Cerebellar nuclear complex (tissue), 1 donor: ENCODE measurements at places on chromosomes 2 and 18.

GRCh38 chr2:233421091-233421816 is 67.0 kb downstream of the DGKD start:
- DNase-seq, result no peak

DNA sequence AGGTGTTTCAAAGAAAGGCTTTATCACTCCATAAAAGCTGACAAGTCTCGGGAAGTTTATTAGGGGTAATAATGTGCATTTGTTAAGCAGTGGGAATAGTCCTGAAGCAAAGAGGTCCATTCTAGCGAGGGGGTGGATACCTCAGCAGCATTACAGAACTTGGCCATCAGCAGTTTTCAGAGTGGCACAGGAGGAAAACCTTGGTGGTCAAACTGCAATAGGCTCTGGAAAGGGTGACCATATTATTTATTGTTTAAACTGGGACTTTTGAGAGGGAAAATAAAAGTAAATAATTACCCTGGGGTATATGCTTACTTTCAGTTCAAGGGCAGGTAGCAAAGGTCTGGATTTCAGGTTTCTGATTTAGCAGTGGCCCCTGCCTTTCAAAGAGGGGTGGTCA is 115.5 kb upstream of the KLHL14 start:
- DNase-seq, result no peak

DNA sequence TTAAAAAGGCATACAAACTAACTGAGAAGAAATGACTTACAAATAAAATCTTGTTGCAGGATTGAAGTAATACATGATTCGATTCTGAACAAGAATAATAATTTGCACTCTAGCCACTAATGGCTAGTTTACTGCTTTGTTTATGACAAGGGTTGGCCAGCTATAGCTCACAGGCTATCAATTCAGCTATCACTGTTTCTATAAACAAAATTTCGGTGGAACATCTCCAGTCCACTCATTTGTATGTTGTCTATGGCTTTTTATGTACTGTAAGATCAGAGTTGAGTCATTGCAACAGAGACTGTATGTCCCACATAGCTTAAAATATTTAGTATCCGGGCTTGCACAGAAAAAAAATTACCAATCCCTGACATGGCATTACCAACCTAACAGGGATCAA is 543.7 kb upstream of the CNTNAP5 start:
- DNase-seq, result no peak

GRCh38 chr18:48828691-48829442 is 121.9 kb downstream of the SMAD7 start:
- DNase-seq, result no peak

DNA sequence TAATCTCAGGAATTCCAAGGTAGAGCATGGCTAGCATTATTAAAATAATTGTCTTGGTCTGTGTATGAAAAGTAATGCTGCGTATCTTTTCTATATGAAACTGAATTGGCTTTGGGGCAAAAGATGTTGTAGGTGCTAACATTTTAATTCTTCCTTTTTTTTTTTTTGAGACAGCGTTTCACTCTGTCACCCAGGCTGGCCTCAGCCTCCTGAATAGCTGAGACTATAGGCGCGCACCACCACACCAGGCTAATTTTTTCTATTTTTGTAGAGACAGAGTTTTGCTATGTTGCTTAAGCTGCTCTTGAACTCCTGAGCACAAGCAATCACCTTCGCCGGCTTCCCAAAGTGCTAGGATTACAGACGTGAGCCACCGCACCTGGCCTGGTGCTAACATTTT is 172.6 kb upstream of the STON1 start:
- no peak for DNase-seq

DNA sequence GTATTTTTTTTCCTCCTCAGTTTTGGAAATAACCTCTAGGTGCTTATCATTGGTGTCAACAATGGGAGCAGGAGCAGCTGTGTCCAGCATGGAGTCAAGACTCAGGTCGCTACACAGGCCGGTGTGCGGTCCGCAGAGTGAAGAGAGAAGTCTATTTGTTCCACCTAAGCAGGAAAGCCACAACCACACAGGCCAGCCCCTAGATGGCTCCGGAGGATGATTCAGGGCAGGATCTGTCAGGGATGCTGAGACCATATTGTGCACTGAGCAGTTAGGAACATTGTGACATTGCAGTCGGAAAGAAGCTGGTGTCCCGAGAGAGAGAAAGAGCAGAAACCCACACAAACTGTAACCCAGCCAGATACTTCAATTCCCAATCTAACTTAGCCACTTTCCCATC is 136.9 kb downstream of the GAREM1 start:
- DNase-seq, result peak; percentile 37

DNA sequence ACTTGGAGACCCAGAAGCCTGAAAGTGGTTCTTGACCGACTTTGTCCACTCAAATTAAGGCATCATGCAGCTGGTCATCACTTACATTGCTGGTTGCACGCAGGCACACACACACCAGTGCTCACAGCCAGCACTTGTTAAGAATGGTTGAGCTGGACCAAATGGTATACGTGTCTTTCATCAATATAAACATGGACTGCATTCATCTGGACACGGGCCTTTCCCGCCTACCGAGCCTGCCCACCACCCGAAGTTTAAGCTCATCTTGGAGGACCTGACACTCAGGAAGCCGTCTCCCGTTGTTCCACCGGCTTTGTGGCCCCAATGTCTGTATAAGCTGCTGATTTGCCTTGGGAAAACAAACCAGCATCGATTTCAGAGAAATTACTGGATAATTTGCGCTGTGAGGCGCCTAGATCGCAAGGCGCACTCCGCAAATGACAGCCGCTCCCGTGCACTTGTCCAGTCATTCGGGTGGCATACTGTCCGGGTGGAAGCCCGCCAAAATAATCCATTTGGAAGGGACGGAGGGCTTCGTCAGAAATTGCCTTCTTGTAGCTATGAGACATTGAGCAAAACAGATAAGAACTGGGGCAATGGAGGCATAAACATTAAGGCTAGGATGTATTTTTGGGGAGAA is 40.1 kb upstream of the AKAIN1 start:
- no peak for DNase-seq

DNA sequence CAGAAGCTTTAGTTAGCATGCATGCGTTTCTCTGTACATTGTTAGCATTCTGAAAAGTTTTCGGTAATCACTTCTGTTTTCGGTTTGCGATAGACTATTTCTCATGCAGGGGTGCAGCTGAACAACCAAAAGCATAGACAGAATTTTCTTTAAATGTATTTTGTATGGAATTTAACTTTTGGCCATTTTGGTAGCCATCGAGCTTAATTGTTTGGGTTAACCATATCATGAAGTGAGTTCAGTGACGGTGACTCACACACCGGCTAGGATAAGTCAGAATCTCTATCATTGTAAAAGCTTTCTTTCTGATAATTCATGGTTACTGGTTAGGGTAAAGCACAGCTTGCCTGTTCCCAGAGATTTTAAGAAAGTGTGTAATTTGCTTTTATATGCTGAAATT is 107.2 kb downstream of the CD226 start:
- DNase-seq, result no peak

DNA sequence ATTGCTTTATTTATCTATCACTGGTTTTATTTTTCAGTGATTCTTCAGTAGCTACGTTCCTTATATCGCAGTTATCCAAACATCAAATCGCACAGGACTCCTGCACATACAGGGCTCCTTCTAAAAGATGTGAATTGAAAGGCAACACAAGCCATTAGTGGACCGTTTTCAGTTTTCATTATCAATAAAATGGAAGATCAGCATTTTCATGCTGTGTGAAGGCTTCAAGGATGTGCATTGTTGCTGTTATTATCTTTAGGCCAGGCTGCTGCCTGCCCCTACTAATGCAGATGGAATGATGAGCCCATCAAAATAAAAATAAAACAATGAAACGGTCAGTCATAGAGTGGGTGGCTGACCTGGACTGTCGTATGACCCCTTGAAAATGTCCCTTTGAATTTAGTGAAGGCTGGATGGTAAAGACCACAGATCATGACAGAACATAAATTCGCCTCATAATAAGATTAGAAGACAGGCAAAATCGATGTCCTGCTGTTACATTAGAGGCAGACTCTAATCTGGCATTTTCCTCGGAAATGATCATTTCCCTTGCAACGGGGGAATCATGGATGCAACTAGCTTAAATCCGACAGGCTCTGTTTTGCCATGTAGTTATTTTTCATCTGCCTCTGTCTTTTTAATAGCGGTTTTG is 32.9 kb downstream of the ITGB6 start:
- no peak for DNase-seq

DNA sequence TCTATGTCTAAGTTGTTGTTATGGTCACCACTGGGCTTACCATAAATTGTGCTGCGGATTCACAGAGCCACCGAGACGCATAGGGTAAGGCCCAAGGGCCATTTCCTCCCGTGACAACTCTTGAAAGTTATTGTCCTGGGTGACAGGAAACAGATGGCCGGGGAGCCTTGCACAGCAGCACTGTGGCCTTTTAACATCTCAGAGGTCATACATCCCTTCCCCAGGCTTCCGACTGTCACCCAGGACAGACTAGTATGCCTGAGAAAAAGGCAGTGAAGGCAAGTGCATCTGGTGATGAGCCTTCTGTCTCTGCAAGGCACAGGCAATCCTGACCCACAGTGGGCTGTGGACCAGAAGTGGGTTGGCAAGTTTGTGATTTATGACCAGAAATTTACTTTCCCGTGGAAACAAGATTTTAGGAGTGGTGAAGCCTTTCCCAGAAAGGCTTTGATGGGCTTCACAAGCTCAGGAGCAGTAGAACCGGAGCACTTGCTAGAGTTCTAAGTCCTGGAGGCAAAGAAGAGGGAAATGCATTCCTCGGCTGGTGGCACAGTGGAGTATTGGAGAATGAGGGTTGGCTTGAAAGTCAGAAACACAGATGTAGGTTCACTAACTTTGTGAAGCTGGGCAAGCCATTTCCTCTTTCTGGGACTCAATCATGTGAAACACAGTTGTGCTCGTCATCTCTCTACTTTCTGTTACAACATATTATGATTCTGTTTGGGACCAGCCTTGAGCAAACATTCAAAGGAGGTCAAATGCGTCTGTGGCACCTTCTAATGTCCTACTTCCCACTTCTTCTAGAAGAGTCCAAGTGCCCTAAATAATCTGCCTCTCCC is 2.0 kb upstream of the CAPN14 start:
- DNase-seq, result no peak

GRCh38 chr2:23669413-23670244 is 257.3 kb downstream of the ATAD2B start:
- no peak for DNase-seq

DNA sequence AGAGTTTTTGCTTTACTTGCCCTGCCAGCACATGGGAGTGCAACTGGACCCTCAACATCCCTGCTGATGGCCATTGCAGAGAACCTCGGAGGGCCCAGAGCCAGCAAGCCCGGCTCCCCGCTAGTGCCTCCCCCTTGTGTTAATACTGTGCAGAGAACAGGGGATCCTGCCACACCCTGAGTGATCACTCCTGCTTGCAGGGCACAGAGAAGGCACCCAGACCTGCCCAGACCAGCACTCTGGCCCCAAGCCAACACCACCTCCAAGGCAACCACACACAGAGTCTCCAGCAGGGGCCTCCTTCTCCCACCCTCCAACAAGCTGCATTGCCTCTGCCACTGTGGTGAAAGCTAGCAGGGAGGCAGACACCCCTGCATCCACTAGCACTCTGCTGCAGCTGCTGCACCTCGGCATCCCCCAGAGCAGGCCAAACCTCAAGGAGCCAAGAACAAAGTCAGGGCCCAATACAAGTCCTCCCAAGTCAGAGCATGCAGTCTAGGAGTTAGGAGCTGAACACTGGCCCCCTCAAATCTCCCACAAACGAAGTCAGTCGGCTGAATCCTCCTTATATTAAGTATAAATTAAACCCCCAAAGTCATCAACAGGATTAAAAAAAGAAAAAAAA is 157.7 kb downstream of the CCDC178 start:
- DNase-seq, result no peak

- no peak for DNase-seq
These were observed 175.2 kb upstream of the HDAC4 start for GRCh38 chr2:239575931-239576445.

DNA sequence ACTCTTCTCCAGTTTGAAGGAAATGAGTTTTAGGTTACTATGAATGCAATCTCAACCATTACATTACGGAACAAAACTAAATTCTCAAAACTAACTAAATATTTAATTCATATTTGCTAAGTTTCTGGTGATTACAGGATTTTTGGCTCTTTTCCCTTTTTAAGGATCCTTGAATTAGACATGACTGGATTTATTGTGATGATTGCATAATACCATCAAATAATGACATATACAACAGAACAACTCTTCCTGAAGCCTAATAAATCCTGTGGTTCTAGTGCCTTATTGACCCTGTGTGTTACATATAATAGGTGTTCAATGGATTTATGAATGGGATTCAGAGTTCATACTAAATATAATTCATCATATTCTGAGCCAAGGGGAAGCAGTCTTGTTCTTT is 90.5 kb downstream of the WDR7 start:
- DNase-seq, result no peak

DNA sequence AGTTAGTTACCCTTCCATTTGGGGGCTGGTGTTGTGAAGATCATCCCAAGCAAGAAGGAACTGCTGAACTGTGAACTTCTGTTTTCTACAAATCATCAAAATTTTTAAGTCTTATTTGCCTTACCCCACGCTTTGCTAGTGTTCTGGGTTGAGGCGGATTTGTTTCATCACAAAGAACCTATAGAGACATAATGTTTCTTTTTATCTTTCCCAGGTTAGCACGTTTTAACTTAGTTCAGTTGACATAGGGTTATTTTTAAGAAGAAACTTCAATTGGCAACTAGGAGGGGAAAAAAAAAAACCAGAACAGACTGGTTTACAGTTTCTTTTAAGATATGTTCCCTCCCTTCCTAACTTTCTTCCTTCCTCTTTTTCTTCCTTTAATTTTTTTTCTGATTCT is 31.1 kb upstream of the CERS6 start:
- DNase-seq, result no peak

- DNase-seq, result no peak
These were observed 1188.5 kb upstream of the NRXN1 start for GRCh38 chr2:52220393-52220792.

GRCh38 chr2:47651296-47651695 is 131.6 kb upstream of the MSH6 start:
- no peak for DNase-seq

GRCh38 chr2:178530625-178531142 is 50.4 kb downstream of the PLEKHA3 start:
- no peak for DNase-seq

GRCh38 chr2:15647622-15648590 is 56.2 kb downstream of the DDX1 start:
- DNase-seq, result no peak

- DNase-seq, result no peak
These were observed 253.4 kb downstream of the ETAA1 start for GRCh38 chr2:67650291-67651133.

- no peak for DNase-seq
These were observed 309.5 kb downstream of the EPHA4 start for GRCh38 chr2:221262651-221263050.
